ENCODE measurements at places on chromosomes 6 and 20. TPM values are rescaled to one million over a fixed set of nuclear protein-coding genes. Genes with fewer than 3 reads are reported as not detected.

- no peak for DNase-seq
Measured at GRCh38 chr6:148222846-148223245, 119.8 kb upstream of the SASH1 start.

- no peak for DNase-seq
Measured at GRCh38 chr6:84392261-84392660, 164.8 kb upstream of the CEP162 start.

DNA sequence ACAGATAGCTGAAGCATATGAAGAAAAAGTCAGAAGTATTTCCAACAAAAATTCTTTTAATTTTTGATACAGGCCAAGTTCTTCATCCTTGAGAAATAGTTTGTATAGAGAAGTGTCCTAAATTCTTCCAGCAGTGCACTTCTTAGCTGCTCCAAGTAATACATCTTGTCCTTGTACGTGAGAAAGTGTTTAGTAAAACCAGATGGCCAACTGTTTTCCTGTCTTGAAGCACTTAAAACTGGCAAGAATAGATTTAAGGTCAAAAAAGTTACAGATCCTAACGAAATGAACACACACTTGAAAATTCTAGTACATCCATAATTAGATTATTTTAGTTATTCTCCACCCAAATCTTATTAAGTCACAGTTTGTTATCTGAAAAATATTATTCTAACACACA, 52.2 kb upstream of the HSF2 start:
- DNase-seq: no peak

DNA sequence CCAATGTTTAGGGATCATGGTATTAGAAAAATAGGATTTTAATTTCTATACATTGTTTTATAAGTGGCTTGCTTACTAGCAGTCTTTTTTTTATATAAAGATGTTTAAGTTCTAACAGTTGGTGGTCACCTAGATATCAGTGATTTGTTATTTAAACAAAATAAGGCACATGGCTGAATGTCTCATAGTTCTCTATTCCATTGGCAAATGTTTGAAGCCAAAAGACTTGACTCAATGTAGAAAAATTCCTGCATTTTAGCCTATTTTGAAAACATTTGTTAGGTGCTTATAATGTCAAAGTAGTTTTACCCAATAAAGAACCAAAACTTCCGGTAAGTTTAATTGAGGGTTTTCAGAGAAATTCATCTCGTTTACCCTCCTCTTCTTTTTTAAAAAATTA, 26.8 kb downstream of the MAPK14 start:
- no peak for DNase-seq

GRCh38 chr6:133277228-133277899, 36.2 kb downstream of the EYA4 start:
- DNase-seq: no peak

GRCh38 chr6:33050014-33050810, 23.2 kb downstream of the HLA-DPA1 start:
- DNase-seq: no peak

- no peak for DNase-seq
Measured at GRCh38 chr20:61123751-61124368, 128.2 kb upstream of the CDH4 start.

DNA sequence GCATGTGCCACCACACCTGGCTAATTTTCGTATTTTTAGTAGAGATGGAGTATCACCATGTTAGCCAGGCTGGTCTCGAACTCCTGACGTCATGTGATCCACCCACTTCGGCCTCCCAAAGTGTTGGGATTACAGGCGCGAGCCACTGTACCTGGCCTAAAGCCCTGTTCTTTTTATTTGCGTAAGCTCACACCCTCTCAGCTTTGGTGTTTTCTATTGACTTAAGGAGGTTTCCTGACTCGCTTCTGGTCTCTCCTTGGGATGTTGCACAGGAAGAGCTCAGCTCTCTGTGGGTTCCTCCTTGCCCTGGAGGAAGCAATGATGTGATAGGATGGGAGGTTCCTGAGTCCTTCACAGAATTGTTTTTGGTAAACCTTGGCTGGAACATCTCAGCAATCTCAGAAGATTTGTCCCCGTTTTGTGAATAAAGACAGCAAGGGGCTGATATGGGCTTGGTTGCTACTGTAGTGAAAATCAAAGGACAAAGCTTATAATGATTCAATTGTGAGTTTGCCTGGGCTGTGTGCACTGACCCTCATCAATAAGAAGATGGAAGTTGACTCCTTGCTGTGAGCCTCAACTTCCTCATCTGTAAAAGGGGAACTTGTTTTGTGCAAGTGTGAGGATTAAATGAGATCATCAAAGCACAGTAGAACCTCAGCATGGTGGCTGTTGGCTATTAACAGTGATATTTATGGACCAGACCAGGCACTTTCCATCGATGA, 27.0 kb downstream of the TOX2 start:
- no peak for DNase-seq

DNA sequence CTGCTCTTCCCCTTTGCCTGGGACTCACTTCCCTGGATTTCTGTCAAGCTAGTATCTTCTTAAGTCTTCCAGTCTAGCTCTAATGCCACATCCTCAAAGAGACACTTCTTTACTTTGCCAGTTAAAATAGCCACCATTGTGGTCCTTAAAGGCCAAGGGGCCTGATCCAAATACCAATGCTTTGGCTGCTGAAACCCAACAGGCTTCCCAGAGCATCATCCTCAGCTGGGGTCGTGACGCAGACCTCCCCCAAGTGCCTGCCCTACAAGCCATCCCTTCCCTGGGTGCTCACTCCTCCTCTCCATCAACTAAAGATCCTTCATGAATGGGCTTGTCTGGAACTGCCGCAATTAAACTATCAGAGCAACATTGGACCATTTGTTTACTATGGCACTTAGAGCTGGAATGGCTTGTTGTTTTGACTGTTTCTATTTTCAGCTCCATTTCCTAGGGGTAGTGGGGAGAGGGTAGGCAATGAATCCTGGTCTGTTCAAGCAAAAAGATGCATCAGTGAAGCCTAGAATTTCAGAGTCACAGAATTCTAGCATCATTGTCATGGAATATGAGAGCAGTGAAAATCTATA, 79.6 kb upstream of the SIRPA start:
- DNase-seq: no peak

- DNase-seq: no peak
Measured at GRCh38 chr6:37727996-37728395, 30.3 kb upstream of the MDGA1 start.

GRCh38 chr6:47483853-47484546, 6.4 kb downstream of the CD2AP start:
- no peak for DNase-seq

DNA sequence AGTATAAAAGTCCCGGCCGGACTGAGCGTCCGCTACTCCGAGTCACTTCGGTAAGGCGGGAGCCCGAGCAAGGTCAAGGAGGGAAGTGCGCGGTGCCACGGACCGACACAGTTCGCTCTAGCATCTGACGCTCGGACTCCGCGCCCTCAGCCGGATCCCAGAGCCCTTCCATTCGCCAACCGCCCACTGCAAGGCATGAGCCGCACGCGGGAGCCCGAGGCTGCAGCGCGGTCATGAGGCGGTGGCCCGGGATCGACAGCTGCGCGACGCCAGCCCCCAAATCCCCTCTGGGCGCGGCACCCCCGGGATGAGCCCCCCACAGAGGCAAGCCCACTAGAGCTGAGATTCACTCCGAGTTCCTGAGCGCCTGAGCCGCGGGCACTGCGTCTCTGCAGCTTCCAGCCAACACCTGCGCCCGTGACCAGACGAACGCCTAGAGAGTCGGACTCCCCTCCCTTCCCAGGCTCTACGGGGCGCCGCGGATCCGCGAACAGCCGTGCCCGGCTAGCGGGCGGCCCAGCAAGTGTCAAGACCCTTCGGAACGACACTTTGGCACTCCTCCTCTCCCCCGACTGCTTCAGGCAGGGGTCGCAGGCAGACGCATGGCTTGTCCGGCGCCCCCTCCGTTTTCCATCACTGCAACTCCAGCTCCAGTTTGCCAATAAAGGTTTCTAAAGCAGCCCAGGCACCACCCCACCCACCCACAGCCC, 725 bp upstream of the ISM1 start:
- DNase-seq: peak; percentile 32

GRCh38 chr6:1608222-1609040, 1.3 kb upstream of the FOXC1 start:
- no peak for DNase-seq

- no peak for DNase-seq
Measured at GRCh38 chr6:117227245-117227962, 38.0 kb upstream of the VGLL2 start.

DNA sequence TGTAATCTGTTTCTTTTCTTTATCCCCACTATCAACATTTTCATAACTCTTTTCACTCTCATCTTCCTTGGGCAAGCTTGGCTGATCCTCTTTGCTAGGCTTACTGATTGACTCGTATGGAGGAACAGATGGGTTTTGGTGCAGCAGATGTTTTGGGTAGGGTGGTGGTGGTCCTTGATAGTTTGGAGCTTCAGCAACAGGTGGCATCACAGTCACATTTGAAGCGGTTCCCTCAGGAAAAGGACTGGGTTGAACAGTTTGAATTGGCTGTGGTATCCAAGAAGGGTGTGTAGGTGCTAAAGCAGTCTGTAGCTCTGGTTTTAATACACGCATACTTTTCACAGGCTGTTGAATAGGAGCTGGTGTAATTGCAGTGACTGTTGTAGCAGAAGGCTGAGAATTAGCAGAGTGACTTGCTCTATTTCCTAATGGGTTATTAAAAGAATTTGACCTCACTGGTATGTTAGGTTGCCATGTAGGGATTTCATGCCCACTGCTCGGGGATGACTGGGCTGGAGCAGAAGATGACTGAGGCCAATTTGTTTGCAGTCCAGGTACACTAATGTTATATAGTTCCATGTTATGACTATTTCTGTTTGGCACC, 34.5 kb downstream of the LATS1 start:
- no peak for DNase-seq

GRCh38 chr6:44381739-44382138, 5.8 kb upstream of the CDC5L start:
- no peak for DNase-seq

DNA sequence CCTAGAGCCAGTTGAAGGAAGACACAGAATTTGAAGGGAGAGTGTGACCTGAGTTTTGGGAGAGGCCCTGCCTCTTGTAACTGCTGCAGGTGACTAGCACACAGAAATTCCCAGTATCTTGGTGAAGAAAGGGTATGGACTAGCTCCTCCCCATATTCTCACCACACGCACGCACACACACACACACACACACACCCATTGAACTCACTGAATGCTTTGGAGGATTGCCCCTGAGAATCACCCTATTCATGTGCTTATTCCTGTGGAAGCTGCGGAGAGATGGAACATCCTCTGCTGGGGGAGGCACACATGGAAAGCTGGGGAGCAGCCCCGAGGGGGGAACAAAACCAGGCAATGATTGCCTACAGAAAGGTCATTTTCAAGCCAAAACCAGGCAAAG, 6.2 kb upstream of the LMBRD1 start:
- DNase-seq: no peak

DNA sequence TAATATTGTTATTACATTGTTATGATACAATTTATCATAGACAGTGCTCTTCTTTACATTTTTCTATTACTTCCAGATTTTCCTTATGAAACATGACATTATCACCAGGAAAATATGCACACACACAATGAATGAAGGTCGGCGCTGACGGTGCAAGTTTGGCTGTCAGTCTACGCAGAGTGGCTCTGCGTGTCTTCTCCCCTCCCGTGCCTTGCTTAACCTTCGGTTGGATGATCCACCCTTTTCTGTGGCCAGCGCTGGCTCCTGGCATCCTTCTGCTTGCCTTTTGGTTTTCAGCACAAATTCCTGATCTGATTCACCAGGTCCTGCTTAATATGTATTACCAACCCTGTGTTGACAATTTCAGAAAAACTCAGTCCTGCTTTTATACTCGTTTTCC, 157.4 kb downstream of the TSHZ2 start:
- DNase-seq: no peak

DNA sequence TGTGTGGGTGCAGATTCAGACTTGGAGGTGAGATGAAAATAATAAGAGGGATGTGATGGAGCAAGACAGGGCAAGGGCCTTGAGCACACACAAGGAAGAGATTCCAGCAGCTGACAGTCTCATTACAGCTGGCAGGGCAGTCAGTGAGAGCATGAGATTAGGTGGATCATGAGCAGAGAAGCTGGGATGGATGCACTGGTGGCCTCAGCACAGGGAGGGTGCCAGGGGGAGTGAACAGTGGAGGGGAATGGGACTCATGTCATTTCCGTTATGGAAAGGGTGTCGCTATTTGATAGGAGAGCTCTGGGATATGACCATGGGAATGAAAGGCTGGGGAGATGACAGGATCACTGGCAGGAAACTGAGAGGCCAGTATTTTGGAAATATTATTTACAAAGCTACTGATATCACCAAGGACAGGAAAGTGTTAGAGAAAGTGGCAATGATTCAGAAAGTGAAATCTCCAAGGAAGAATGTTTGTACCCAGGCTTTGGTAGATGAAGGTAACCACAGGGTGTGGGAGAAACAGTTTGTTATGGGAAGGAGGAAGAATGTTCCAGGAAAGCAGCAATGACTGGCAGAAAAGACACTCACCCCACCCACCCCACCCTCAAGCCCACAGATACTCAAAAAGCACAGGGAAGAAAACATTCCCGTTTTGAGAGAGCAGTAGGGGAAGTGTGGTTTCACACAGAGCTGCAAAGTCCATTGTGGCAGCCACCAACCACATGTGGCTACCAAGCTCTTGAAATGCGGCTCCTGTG, 214.7 kb upstream of the PROKR2 start:
- no peak for DNase-seq

GRCh38 chr6:116403205-116403604, 32.5 kb downstream of the DSE start:
- DNase-seq: no peak

COL11A2 gene
- total RNA-seq: 1.8 TPM

GTPBP2 gene
- 186 TPM for total RNA-seq

CDH22 gene
- total RNA-seq: not detected

ARMH2 gene
- total RNA-seq: not detected

MAFB gene
- 0.17 TPM for total RNA-seq

LGSN gene
- not detected for total RNA-seq

SCRT2 gene
- total RNA-seq: not detected

SLC26A8 gene
- total RNA-seq: 0.10 TPM

GJA10 gene
- total RNA-seq: not detected

RBBP8NL gene
- total RNA-seq: 6.2 TPM

CENPW gene
- 66.4 TPM for total RNA-seq

Data from Calu3 (cell line).